Anterior cingulate cortex (tissue), 58 donors: ENCODE measurements at places on chromosomes 5 and 9.

DNA sequence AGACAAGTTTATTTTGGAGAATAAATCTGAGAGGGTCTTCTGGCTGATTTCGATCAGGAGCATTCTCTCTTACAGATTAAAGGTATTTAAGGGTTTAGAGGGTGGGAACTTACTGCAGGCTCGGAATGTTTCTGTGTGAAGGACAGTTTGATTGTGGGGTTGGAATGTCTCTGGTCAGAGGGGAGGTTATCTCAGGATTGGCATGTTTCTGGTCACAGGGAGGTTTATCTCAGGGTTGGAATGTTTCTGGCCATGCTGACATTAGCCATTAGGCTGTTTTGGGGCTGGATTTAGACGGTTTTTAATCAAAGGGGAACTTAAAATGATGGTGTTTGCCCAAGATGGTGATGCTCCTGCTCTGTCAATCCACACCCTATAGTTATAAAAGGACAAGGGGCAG, 95.2 kb downstream of the SLCO4C1 start:
- no peak for DNase-seq

- DNase-seq: no peak
These were observed 378.3 kb downstream of the CDH9 start for GRCh38 chr5:26660116-26660515.

- DNase-seq: no peak
These were observed 10.4 kb downstream of the SMIM3 start for GRCh38 chr5:150788977-150789376.

- DNase-seq: no peak
These were observed 5.0 kb downstream of the DMRT2 start for GRCh38 chr9:1055166-1055565.

GRCh38 chr5:143898916-143899591, 87.1 kb downstream of the HMHB1 start:
- no peak for DNase-seq
